ENCODE measurements at places on chromosomes 5 and 9.

DNA sequence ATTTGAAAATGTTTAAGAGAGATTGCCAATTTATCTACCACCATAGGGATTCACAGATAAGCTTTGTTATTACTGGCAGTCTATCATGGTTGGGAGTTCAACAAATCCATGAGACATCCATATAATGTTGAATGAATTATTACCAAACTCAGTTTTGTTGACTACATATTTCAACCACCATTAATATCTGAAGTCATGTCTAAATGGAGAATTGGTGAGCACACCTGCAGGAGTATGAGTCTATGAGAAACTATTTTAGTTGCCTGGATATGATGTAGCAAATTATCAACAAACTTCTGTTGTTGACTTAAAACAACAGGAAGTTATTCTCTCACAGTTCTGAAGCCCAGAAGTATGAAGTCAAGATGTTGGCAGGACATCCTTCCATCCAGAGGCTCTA is 126.8 kb upstream of the FBXL7 start:
- DNase-seq: no peak

DNA sequence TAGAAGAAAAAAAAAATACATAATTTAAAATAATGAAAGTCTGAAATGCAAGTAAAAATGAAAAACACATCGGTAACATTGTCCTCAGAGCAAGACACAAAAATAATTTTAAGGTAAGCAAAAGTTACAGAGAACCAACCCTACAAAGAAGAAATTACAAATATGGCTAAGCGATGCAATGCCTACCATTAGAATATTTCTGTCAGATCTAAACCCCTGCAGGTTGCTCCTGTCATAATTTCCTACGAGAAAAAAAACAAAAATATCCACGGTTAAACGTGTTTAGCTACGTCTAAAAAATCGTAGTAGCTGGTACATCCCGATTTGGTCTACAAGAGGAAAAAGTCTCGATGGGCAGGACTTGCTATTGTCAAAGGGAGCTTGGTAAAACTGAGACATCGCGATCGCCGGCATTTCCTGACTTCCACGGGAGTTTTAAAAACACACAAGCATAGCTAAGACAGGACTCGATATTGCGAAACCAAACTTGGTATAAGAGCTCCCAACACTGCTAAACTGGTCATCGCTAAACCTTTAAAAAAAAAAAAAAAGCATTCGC is 1.1 kb upstream of the ANXA2R start:
- DNase-seq: peak; percentile 87

DNA sequence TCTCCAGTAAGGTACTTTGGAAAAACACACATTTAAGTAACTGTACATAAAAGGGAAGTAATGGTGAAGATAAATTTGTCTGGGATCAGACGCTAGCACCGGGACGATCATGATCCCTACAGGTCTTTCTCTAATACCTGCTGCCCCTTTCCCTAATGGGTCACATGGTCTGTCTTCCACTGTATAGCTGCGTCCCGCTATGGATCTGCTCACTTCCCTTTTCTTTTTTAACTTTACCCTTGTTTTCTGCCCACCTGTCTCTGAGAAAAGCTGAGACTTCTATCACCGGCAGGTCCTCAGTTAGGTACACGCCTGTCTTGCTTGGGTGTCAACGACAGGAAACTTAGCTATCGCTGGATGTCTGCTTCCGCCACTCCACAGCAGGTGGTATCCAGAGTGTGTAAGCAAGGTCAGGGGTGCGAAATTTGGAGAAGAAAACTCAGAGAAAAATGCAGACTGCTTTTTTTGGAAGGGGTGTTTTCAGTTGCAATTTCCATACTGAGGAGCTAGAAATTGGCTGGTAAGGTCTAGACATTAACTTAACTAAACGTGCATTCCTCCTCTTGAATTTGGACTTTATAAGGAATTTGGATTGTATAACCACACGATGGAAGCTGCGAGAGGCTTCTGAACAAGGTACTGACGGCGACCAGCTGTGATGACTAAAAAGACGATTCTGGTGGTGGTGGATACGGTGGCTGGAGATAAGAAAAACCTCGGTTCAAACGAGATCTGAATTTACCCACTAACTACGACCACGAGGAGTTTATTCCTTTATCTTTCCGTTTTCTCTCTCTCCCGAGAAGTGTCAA is 1.1 kb upstream of the ICE1 start:
- DNase-seq: peak; percentile 10

GRCh38 chr5:54159153-54159892 is 151.1 kb downstream of the ARL15 start:
- DNase-seq: peak; percentile 62

GRCh38 chr5:62689599-62690368 is 111.2 kb downstream of the LRRC70 start:
- no peak for DNase-seq

DNA sequence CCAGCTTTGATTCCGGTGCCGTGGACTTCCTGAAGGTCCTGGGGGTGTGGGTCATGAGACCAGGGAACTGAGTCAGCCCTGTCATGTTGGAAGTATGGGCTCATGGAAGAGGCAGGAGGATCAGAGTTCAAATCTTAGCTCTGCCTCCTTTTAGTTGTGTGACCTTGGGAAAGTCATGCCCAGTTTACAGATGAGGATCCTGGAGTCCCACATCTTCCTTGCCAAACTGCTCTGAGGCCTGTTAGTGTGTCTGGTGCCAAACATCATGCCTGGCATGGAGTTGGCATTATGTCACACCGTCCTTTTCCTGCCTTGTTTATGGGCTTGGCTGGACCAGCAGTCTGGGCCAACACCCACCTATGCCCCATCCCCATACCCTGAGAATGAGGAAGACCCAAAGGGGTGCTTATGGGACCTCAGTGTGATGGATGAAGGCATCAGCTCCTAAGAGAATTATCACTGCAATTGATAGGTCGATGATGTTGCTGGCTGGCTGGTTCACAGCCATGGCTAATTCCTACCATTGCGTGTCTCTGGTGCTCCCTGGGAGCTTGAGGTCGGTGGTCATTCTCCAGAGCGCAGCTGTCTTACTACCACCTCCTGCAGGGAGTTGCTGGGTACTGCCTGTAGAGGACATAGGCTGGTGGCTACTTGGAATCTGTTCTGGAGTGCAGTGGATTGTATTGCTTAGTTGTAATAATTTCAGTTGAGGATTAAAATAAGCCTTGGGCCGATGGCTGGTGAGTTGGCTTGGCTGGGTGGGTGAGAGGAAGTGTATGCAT is 140.5 kb upstream of the PITX1 start:
- DNase-seq: no peak
